ENCODE measurements at places on chromosomes 5 and 9. TPM values are rescaled to one million over a fixed set of nuclear protein-coding genes. Genes with fewer than 3 reads are reported as not detected.

DDX4 gene
- not detected for total RNA-seq

CNTFR gene
- not detected for total RNA-seq

GRCh38 chr9:128920381-128921058 is at the start of gene PHYHD1:
PHYHD1 (plus strand) TSS chr9:128920982; CDS start chr9:128922324, 1,342 bp downstream.
- DNase-seq: no peak

- no peak for DNase-seq
These were observed 681 bp upstream of the LHFPL2 start for GRCh38 chr5:78649211-78649695.

GRCh38 chr9:129497005-129497812 is 123.7 kb downstream of the C9orf50 start:
- DNase-seq: no peak

All from chondrocyte (in vitro differentiated cells).